Bronchial epithelial cell (primary cell): ENCODE measurements at places on chromosomes 12 and 14. TPM values are rescaled to one million over a fixed set of nuclear protein-coding genes. Genes with fewer than 3 reads are reported as not detected.

Gene C14orf180
- total RNA-seq, result not detected in 2 replicates

Gene TOMM20L
- not detected in 2 replicates for total RNA-seq

Gene ASB8
- total RNA-seq, result 9.5 and 17.3 TPM in 2 replicates

Gene KIF5A
- total RNA-seq, result under 0.01 and 0.26 TPM in 2 replicates

Gene KRT71
- not detected in 2 replicates for total RNA-seq

Gene TPCN1
- total RNA-seq, result 9.0 and 11.3 TPM in 2 replicates

Gene OR4K2
- total RNA-seq, result not detected in 2 replicates

Gene OVCH1
- total RNA-seq, result 0.26 TPM in 1 of 2 replicates, not detected in the other

Gene PTPN6
- total RNA-seq, result 10.9 and 12.4 TPM in 2 replicates

Gene BTBD6
- 63.4 and 75.8 TPM in 2 replicates for total RNA-seq

Gene EXOC3L4
- 0.26 TPM in 1 of 2 replicates, not detected in the other for total RNA-seq

Gene KRT77
- under 0.01 TPM in 1 of 2 replicates, not detected in the other for total RNA-seq
